ENCODE measurements at places on chromosomes 3 and 15.

GRCh38 chr15:98868564-98868963, 139.0 kb downstream of the PGPEP1L start:
- DNase-seq: no peak

- DNase-seq: no peak
Observed at GRCh38 chr3:136042608-136043221, 77.2 kb downstream of the PPP2R3A start.

GRCh38 chr3:28667646-28668621, 319.3 kb upstream of the AZI2 start:
- peak; percentile 17 for DNase-seq

DNA sequence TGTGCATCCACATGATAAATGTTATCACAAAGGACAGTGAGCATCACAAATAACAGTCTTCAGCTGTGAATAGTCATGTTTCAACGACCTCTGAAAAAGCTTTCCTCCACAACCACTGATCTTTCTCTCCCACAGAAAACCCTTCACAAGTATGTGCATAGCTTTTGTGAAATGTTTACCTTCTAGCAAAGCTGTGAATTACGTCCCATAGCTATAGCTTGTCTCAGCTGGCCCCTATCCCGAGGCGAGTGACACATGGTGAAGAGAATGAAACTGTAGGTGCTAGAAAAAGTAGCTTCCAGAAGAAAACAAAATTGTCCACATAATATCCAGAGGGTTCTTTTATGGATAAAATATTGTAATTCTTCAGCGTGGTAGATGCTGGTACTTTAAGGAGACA, 182.0 kb downstream of the FGF12 start:
- DNase-seq: no peak

- DNase-seq: no peak
Observed at GRCh38 chr15:58699769-58700168, 49.7 kb downstream of the ADAM10 start.

GRCh38 chr3:22582266-22582665, 620.9 kb upstream of the UBE2E2 start:
- DNase-seq: no peak

DNA sequence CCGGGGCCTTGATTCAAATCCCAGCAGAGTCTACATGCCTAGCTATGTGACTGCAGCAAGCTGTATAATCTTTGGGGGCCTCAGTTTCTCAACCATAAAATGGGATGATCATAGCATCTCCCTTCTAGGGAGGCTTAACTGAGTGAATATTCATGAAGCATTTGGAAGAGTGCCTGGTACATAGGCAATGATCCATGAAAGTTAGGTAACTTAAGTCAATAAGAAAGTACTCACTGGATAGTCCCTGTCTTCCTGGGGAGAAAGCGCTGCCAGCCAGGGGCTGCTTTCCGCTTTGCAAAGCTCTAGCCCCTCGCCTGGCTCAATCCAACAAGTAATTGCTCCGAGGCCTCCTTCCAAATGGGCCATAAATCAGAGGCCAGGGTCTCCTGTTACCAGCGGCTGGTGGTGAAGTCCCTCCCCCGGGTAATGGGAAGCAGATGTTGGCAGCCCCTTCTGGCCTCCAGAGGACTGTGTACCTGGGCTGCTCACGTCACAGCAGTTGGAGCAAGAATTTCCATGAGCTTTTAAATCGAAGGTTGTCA, 521.9 kb upstream of the PROK2 start:
- no peak for DNase-seq

- no peak for DNase-seq
Observed at GRCh38 chr3:124292329-124292728, 300.4 kb upstream of the ROPN1 start.

DNA sequence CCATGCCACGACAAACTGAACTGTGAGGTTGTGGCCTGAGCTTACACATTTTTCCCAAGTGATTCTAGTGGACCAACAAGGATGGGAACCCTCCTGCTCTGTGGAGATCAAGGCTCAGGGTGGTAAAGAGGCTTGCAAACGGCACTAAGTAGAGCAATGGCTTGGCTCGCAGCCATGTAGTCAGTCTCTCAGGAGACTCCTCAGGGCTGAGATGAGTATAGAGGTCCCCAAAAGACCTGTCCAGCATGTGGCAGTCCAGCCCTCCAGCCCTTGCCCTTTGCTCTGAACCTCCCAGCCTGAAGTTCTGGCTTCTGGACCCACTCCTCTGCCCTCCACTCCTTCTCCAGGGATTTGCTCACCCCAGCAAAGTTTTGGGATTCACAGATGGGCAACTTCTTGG, 8.3 kb upstream of the CAMP start:
- no peak for DNase-seq

GRCh38 chr15:77036537-77037387, 34.1 kb downstream of the TSPAN3 start:
- peak; percentile 1 for DNase-seq

DNA sequence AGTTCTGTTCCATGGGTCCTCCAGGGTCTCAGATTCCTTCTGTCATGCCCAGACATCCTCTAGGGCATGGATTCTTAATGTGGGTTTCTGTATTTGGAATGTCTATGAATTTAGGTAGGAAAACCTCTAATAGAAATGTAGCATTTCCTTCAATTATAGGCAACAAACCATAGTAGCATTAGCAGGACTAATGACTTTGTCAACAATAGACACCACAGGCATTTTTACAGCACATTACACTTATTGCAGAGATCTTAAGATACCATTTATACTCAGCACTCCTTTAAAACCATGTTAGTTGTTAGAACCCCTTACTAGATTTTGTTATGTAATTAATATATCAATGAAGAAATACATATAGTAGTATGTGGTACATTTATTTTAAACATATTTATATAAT, 77.8 kb upstream of the TBC1D5 start:
- no peak for DNase-seq

- no peak for DNase-seq
Observed at GRCh38 chr15:48244921-48245320, 38.8 kb downstream of the SLC12A1 start.

DNA sequence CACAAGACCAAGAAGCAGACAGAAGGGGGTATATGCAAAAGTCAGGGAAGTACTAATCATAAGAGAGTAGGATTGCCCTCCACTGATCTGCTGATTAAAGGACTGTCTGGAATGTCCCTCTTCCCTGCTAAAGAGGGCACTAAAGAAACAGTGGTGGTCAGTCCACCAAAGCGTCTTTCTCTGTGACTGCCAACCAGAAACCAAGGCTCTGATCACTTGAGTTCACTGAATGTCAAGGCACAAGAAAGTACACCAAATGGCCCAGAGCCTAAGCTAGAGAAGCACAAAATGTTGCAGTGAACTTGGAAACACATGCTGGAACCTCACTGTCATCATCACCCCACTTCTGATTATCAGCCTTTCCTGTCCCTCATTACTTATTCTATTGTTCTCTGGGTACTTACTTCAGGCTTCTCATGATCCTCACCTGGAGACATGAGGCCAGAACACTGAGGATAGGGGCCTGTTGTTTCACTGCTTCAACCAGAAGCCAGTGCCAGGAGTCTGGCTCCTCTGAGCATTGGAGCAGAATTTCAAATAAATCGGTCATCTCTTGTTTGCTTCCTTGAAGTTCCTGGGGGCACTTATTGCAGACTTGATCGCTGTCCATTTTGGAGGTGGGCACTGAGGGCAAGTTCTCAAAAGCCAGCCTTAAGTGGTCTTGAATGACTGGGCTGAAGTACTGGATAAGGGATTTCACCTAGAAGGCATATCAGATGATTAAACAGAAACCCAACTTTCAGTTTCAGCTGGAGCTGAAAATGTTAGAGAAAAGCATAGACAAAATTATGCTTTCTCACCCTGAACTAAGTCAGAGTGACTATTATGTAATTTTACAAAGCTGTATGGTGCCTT, 58.9 kb downstream of the EIF3J start:
- DNase-seq: no peak

DNA sequence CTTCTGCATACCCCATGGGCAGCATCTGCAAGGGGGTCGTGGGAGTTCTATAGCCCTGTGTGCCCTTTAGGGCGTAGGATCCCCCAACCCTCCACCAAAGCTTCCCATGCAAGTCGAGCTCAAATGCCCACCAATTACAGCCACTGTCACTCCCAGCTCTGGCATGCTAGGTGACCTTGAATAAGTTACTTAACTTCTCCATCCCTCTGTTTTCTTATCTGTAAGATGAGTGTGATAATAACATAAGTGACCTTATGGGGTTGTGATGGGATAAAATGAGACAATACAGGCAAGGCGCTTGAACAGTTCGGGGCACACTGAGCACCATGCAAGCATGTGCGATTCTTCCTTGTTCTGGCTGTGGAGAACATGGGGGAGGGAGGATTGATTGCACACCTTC, 74.8 kb upstream of the POMGNT2 start:
- no peak for DNase-seq

DNA sequence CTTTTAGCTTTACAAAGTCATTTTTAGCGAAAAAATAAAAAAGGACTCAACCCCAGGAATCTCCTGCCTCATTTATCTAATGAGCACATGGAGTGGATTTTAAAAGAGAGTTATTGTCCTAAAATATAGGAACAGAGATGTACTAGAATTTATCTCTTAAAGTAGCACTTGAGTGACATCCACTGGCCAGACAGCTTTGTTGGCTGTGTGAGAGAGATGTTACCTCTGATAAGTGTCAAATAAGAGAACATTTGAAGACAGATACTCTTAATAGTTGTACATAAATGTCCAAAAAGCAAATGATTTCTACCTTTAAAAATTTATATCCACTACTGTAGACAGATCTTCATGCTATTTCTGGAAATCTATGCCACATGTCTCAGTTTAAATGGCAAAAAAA, 12.3 kb upstream of the MFSD1 start:
- DNase-seq: no peak

DNA sequence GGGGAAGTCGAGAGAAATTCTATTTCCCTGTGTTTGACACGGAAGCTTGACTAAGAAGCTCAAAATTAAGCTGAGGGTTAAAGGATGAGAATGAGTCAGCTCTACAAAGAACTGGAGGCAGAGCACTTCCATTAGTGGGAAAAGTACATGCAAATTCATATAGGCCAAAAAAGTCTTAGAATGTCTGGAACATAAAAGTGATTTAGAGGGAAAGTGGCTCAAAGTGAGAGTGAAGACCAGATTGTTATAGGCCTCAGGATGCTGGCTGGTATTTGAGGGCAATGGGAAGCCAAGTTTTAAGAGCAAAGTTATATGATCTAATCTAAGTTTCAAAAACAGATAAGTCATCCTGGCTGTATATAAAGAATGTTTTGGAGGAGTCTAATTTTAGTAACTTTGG, 857.3 kb downstream of the NAALADL2 start:
- DNase-seq: no peak

- DNase-seq: no peak
Observed at GRCh38 chr3:31290046-31290445, 242.7 kb upstream of the STT3B start.

GRCh38 chr3:153967260-153967659, 153.9 kb upstream of the ARHGEF26 start:
- DNase-seq: no peak

DNA sequence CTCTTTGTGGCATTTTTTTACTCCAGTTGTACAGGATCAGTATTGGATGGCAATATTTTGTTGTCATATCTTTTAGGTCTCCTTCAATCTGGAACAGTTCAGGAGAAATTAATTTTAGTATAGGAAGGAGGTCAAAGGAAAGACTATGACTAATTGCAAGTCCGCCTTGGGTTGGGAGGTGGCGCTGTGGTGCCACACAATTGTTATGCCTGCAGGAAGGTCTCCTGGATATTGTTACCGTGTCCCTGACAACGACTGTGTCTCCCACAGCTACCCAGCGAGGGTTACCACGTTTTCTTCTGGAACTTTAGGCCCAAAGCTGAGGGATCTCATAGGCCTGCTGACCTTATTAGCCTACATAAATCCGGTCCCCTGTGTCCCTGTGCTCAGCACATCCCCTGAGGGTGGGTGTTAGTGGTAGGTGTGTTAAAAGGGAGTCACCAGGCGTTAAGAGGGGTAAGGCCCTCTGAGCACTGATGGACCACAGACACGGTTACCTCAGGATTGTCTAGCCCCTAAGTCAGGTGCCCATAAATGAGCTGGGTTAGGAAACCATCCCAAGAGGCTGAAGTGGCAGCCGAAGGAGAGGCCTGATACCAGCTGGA, 31.5 kb downstream of the KCNAB1 start:
- peak; percentile 36 for DNase-seq
